Ureter (tissue), 1 donor: ENCODE measurements at places on chromosomes 16 and 17. TPM values are rescaled to one million over a fixed set of nuclear protein-coding genes. Genes with fewer than 3 reads are reported as not detected.

DNA sequence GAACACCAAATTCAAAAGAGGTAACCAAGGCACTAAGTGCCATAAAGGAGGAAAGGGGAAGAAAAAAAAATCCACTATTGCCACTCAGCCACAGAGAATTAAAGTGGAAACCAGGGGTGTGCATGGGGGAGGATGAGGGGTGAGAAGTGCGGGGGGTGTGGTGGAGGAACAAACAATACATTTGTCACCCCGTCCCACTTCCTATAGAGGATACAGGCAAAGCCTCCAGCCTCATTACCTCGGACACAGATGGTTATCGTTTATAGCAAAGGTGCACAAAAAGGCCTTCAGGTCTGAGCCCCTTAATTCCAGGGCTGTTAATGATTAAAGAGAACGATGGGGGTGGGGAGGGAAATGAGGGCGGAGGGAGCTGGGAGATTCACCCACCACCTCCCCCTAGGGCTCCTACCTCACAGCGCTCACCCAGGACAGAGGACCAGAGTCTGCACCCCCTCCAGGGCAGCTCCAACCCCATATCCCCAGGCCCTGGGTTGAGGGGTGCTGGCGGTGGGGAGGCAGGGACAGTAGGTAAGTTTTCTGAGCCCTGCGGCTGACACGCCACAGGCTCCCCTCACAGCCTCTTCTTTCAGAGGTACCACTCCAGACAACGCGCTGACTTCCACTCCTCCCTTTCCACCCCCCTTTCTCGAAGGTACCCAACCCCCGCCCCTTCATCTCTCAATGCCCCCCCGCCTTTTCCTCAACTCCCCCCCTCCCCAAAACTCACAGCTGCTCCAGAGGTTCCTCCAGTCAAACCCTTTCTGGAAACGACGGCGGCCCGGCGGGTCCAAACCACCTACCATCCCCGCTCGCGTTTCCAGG, 470 bp downstream of the DCUN1D3 start:
- no peak for DNase-seq

DNA sequence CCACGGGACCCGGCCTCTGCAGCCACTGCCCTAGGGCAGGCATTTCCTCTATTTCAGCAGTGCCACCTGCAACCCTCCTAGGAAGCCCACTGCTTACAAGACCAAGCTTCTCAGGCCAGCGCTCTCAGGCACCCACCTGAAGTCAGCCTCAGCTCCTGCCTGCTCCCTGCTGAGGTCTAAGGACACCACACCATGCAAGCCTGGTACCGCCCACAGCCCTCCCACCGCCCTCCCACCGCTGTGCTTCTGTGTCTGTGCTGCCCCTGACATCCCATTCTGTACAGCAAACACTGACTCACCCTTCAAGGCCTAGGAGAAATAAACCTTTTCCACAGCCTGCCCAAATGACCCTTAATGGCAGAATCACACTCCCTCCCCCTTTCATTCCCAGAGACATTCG, 6.3 kb downstream of the CLUH start:
- DNase-seq, result no peak

- DNase-seq, result no peak
These were observed 9.2 kb downstream of the SEZ6 start for GRCh38 chr17:28996554-28997096.

- no peak for DNase-seq
These were observed 10.0 kb downstream of the MAP2K3 start for GRCh38 chr17:21294321-21295035.

GRCh38 chr16:17367923-17368322, 102.8 kb downstream of the XYLT1 start:
- DNase-seq, result no peak

LRRC46 gene
- 0.31 TPM for total RNA-seq

CACNG1 gene
- not detected for total RNA-seq

KREMEN2 gene
- total RNA-seq, result not detected

CES3 gene
- 0.29 TPM for total RNA-seq
